ENCODE measurements at places on chromosomes 1 and 21.

DNA sequence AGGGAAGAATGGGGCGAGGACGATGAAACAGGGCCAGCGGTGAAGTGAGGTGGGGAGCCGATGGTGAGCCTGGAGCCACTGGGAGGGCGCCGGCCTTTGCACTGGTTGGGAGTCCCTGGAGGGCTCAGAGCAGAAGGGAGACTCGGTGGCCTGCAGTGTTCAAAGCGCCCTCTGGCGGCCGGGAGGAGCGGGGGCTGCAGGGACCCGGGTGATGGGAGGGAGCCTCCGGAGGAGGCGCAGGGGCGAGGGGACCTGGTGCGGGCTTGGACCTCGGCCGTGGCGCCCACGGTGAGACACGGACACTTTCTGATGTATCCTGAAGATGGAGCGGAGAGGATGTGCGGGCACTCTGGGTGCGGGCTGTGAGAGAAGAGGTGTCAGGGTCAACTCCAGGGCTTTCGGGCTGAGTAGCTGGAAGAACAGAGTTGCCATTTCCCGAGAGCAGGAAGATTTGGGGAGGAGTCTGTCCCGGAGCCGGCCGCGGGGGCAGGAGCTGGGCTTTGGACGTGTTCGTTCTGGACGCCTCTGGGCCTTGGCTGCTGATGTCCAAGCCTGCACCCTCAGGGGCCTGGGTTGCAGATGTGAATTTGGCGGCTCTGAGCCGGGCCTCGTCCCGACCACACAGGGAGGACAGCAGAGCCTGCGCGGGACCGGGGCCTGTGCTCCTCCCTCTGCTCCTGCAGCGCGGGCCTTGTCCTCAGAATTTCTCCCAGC is 29.7 kb downstream of the HEYL start:
- peak; percentile 72 for DNase-seq

- DNase-seq, result no peak
Observed at GRCh38 chr1:68521286-68521685, 24.4 kb upstream of the DEPDC1 start.

DNA sequence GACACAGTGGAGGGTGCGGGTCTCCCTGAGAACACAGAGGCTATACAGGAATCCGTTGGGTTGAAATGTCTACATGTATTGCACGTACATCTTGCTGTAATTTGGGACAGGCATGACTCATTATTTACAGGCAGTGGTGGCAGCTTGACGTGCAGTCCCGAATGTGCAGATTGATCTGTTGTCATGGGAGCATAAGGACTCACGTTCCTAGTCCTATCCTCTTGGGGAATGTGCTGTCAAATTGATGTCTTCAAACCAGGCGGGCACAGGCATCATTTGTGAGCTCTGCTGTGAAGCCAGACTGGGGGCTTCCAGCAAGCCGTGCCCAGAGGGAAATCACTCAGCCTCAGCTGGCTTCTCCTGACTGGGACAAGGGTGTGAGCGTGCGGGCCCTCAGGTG is 40.5 kb downstream of the S100B start:
- no peak for DNase-seq

- DNase-seq, result no peak
Observed at GRCh38 chr1:34715139-34715538, 39.7 kb upstream of the GJB5 start.

GRCh38 chr1:19495000-19495656 is 9.8 kb upstream of the CAPZB start:
- no peak for DNase-seq

- DNase-seq, result peak; percentile 54
Observed at GRCh38 chr1:178541829-178542553, 29.1 kb downstream of the TEX35 start.

DNA sequence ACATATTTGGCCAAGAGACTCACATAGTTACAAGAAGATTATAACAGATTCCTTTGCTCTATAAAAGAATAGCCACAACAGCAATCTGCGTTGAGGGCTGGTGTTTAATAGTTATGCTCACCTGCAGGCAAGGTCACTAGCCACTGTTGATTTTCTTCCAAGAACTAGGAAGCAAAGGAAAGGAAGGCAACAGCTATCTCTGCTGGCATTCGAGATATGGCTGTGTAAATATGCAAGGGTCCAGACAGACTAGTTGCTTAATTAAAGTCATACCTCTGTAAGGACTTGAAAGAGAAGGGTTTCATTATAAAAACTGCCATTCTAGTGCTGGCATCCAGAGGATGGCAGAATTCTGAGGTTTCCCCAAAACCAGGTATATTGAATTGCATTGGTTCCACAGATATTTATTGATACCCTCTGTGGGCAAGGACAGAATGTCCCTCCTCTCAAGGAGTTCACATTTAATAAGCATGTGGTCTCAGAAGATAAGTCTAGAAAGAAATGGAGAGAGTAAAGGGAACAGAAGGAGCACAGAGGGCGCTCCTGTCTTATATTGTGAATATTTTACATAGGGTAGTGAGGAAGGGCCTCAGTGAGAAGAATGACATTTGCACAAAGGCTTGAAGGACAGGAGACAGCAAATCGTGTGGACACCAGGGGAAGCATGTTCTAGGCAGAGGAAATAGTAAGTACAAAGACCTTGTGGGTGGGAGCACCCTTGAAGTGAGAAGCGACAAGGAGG is 23.6 kb upstream of the PLEKHA6 start:
- DNase-seq, result no peak

DNA sequence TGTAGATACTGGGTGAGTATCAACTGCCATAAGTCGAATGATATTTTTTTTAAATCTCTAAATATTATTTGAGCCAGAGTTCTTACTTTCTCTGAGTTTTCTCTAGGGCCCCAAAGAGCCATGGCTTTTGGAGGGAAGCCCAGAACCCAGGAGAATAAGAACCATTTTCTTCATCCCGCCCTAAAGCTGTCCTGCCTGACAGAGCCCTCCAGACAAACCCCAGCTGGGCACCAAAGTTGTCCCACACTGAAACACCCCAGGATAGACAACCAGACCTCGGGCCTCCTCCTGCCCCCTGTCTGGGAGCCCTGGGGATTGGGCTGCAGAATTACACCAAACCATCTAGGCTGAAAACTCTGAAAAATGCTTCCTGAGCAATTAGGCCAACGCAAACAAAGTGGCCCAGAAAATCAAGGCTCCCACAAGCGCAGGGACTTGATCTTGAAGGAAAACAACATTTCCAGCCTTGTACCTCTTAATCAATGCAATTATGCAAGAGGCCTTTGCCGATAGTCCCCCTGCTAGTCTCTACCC is 113.1 kb downstream of the RRAGC start:
- no peak for DNase-seq

GRCh38 chr1:47178654-47179016 is 11.2 kb downstream of the PDZK1IP1 start:
- peak; percentile 13 for DNase-seq

DNA sequence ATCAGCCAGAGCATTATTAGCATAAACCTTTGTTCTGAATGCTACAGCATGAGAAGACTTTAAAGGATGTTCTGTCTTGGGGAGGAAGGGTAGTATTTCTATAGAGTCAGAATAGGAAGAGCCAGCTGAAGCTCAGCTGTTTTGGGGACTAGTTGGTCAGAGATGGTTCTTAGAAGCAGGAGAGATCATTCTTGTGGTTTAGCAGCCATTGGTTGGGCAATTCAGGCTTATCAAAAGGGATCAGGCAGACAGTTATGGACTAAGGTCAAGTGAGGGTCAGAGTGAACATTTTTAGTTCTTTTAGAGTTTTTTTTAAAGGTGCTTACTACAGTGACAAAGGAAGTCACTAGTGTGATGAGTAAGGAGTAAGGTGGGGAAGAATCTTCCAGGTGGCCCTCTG is 245.5 kb downstream of the RPS6KC1 start:
- no peak for DNase-seq

DNA sequence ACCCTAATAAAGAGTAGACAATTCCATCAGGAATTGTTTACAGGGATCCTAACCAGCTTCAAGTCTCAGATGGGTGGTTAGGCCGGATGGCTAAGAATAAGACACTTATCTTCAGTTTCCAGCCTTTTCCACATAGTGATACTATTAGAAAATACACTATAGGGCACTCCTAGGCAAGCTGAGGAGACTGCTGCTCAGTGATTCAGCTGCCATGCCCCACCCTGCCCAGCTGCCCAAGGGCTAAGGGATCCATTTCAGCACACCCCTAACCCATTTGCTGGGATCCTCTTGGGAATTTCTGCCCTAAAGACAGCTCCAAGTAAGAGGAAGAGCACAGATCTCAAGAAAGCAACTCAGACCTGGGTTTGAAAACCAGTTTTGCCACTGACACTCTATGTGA is 31.9 kb downstream of the PLPP3 start:
- DNase-seq, result no peak

DNA sequence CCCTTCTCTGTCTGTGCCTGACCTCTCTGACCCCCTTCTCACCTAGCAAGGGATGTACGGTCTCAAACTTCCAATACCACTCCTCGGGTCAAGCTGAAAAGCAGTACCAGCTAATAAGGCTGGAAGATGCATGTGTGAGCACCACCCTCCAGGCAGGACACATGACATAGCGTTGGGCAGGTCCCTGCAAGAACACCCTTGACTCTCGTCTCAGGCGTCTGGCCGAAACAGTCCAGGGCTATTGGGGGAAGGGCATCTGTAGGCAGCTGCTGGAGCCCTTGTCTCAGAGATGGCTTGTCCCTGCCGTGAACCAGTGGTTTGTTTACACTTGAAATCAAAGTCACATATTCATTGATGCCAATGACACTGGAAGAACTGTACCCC is 56.5 kb downstream of the CD46 start:
- DNase-seq, result peak; percentile 7

GRCh38 chr1:50289495-50289894 is 133.7 kb downstream of the DMRTA2 start:
- no peak for DNase-seq

- DNase-seq, result no peak
Observed at GRCh38 chr1:169924829-169925228, 31.1 kb upstream of the SCYL3 start.

DNA sequence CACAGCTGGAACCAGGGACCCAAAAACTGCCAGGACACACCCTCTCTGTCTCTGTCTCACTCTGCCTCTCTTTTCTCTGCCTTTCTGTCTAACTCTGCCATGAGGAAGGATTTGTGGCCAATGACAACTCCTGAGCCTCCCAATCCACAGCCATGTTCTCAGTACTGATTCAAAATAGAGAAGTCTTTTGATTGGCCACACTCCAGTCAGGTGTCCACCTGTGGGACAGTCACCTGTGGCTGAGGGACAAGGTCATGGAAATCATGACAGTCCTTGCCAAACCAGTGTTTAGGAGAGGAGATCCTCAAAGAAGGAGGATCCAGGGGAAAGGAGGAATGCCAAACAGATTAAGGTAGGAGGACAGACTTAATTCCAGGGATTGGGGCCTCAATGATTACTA is 15.8 kb downstream of the TINAGL1 start:
- no peak for DNase-seq

DNA sequence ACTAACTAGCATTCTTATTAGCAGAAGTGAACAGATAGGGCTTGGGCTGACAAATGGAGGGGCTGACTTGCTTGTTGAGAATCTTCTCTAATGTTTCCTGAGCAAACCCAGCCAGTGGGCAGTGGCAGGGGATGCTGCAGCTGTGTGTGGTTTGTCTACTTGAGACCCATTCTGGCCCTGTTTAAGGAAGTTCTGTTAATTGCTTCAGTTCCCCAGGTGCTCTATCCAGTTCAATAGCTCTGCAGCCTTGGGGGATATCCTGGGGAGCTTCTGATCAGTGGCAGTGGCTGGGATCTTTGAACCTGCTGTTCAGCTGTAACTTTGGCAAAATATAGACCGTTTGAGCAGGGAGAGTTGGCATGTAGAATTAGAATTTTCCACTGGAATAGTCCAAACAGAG is 137.4 kb downstream of the ZNF326 start:
- no peak for DNase-seq

- no peak for DNase-seq
Observed at GRCh38 chr1:33056426-33056825, 19.7 kb upstream of the AK2 start.

GRCh38 chr1:116915086-116915661 is 5.5 kb downstream of the PTGFRN start:
- DNase-seq, result no peak

DNA sequence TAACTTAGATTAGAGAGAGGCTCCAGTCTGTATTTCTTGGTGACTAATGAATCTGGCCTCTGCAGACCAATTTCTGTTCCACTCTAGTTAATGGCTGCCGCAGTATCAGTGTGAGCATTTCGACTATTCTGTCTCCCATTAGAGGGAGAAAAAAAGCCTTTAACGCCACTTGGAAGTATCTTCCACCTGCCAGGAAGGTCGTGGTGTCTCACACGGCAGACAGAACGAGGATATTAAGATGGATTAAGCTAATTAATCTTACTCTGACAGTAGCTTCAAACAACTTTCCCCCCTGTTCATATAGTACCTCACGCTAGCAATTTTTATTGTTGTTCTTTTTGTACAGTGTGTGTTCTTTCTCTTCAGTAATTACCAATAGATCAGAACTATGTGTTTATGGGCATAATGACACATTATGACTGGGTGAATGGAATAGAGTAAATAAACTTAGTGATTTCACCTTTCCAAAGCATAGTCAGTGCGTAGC is 153.8 kb downstream of the ADGRL2 start:
- DNase-seq, result no peak

GRCh38 chr1:48917901-48918603 is 141.4 kb upstream of the BEND5 start:
- DNase-seq, result no peak

GRCh38 chr21:41616031-41616591 is 108.2 kb upstream of the TMPRSS2 start:
- DNase-seq, result no peak

GRCh38 chr1:236209713-236210112 is 67.4 kb downstream of the GPR137B start:
- no peak for DNase-seq

DNA sequence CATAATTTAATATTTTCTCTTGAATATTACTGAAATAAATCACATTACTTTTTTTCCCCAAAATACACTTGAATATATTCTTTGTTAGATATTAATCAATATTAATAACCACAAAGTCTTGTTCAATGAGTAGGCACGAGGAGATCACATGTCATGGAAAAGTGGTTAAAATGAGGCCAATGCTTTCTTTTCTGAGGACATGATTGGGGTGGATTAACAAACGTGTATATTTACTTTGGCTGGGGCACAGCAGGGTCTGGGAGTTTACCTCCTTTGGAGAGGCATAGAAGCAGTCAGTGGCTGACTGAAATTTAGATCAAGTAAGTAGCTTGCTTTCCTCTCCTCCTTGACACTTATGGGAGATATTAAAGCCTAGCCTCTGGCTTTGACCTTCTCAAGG is 664.3 kb upstream of the B3GALT2 start:
- no peak for DNase-seq

DNA sequence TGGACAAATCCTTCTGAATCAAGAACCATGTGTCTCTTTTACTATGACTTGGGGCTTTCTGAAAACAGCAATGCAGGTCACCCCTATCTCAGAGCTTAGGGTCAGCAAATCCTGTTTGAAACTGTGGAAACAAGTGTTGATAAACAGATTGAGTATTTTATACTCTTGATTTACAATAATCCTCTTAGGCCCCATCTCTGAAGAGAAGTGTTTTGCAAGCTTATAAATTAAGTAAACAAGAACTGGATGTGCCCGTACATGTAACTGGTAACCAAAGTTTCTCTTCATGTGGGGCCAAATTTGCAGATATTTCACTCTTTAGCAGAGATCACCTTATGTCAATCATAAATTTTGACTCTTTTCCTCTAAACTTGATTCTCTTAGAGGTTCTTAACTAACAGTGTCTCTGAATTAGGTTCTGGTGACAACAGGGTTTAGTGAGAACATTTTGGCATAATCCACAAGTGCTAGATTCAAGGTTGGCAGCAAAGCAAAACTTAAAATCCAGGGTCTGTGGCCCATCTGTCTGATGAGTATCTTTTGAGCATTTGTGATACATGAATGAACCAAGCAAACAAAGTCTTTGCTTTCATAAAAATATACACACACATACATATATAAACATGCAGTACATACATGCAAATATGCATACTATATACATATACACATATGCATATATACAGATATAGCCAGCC is 183.0 kb upstream of the HOOK1 start:
- DNase-seq, result no peak

All from activated CD8-positive, alpha-beta T cell treated with anti-CD3 and anti-CD28 coated beads, Interleukin-2, amount 10 ng/mL, durations not matched to agents 7 days and 5 days (primary cell).